ENCODE measurements at places on chromosomes 6 and 20.

GRCh38 chr6:133595111-133595761 is 293.7 kb upstream of the TCF21 start:
- no peak for DNase-seq

- no peak for DNase-seq
Measured at GRCh38 chr6:158161566-158162254, 6.4 kb downstream of the SERAC1 start.

DNA sequence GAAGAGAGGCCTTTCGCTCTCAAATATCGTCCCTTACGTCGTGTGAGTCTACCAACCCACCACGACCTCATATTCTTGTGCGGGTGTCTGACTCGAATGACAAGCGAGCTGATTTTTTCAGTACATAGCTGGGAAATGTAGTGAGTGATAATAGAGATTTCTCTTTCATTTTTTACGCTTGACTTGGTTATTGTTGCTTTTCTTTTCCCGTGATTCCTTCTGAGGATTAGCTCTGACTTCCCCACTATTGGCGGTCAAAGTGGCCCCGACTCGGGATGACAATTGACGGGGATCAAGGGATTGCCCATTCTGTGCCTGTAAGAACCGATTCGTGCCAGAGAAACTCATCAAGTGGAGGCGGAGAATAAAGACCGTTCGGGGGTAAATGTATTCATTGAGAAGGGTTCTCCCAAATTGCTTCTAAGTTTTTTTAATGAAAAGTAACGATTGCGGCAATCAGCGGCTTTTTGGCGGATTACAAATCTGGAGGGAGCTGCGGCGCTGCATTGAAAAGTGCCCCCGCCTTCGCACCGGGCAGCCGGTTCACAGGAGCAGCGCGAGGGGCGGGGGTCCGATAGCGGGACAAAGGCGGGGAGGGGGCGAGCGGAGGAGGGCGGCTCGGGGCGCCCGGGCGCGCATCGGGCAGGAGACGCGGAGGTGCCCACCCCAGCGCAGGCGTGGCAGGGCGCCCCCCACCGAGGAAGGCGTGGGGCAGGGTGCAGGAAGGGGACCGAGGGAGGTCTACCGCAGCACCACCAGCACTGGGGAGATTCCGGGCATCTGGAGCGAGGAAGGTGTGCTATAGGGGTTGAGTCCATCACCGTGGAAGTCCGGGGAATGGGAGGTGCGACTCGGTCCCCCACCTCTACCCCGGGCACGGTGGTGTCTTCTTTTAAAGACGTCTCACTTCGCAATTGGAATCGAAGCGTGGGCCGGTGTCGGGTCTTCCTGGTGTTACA is 44.5 kb upstream of the OSTM1 start:
- no peak for DNase-seq

GRCh38 chr6:161226009-161226964 is 47.6 kb downstream of the AGPAT4 start:
- no peak for DNase-seq

DNA sequence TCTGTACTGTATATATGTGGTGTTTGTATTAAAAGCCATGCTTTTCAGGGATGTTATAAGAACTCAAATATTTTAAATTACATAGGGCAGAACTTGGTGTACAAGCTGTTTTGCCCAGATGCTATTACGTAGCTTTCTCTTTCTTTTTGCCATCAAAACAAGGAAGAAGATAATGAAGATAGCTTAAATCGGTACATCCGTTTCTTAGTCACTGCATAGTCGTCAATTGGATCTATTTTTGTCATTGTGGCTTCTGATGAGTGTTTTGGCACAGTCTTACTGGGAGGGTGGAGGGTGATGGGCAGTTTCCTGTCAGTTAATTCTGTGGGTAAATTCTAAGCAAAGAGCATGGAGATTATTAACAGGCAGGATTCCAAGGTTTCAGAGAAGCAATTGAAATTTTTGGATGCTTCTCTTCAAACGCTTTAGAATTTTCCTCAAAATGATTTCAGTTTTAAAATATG is 649.1 kb upstream of the GJE1 start:
- no peak for DNase-seq

- DNase-seq = no peak
Measured at GRCh38 chr6:157672726-157673412, 150.2 kb upstream of the SNX9 start.

- DNase-seq = no peak
Measured at GRCh38 chr6:26086211-26086610, 1.0 kb upstream of the HFE start.

GRCh38 chr20:41482647-41483552 is 116.3 kb upstream of the EMILIN3 start:
- DNase-seq = no peak

DNA sequence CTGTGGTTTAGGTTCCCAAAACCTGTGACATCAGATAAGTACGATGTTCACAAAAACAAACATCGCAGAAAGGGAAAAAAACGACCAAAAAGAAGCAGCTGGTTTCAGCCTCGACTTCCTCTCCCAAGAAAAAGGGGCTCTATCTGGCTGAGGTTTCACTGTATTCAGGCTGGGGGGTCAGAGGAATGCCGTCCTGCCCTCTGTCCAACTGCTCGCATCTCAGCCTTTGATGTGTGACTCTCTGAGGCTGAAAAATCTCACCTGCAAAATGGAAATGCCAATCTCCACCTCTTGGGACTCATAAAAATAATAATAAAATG is 123.6 kb upstream of the PTPN1 start:
- DNase-seq = no peak

GRCh38 chr20:13312300-13312699 is 91.2 kb downstream of the ISM1 start:
- no peak for DNase-seq

- no peak for DNase-seq
Measured at GRCh38 chr6:148497257-148497656, 154.6 kb downstream of the SASH1 start.

- DNase-seq = no peak
Measured at GRCh38 chr20:19448632-19449031, 236.2 kb downstream of the SLC24A3 start.

GRCh38 chr6:96760153-96760687 is 77.1 kb downstream of the GPR63 start:
- no peak for DNase-seq

DNA sequence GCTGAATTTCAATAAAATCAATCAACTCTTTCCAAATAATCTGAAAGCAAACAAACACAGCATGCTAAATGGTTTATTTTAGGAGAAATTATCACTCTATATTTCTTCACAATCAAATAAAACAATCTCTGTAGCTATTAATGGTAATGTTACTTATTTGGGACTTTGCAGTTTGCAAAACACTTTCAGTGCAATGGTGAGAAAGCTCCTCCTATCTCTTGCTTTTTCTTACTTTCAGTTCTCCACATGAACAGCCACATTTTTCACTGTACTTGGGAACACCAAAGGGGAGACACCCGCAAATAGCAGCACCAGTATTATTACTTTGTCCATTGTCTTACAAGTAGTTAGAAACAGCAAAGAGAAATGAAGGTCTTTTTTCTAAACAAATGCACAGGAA is 92.4 kb downstream of the DST start:
- no peak for DNase-seq

DNA sequence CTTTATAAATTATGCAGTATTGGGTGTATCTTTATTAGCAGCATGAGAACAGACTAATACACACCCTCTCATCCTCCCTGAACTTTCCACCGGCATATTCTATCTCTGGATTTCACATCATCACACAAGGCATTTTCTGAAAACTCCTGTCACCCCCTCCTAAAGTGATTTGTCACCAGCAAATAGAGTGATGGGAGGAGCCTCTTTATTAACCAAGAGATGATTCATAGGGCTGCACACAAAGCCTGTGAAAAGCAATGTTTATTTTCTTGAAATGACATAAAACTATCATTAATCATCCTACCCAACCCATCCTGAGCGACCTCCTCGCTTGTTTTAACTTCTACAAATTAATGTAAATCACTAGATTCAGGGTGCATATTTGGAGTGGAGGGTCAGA is 394.7 kb upstream of the SULF2 start:
- DNase-seq = no peak

- no peak for DNase-seq
Measured at GRCh38 chr6:160951187-160952030, 40.2 kb upstream of the MAP3K4 start.

GRCh38 chr6:30196376-30196775 is 16.8 kb downstream of the TRIM26 start:
- no peak for DNase-seq

- DNase-seq = no peak
Measured at GRCh38 chr6:34839666-34840352, 47.9 kb downstream of the BLTP3A start.

- no peak for DNase-seq
Measured at GRCh38 chr6:111838749-111839484, 34.3 kb downstream of the FYN start.

GRCh38 chr6:108809211-108809610 is 39.0 kb upstream of the ARMC2 start:
- DNase-seq = no peak

DNA sequence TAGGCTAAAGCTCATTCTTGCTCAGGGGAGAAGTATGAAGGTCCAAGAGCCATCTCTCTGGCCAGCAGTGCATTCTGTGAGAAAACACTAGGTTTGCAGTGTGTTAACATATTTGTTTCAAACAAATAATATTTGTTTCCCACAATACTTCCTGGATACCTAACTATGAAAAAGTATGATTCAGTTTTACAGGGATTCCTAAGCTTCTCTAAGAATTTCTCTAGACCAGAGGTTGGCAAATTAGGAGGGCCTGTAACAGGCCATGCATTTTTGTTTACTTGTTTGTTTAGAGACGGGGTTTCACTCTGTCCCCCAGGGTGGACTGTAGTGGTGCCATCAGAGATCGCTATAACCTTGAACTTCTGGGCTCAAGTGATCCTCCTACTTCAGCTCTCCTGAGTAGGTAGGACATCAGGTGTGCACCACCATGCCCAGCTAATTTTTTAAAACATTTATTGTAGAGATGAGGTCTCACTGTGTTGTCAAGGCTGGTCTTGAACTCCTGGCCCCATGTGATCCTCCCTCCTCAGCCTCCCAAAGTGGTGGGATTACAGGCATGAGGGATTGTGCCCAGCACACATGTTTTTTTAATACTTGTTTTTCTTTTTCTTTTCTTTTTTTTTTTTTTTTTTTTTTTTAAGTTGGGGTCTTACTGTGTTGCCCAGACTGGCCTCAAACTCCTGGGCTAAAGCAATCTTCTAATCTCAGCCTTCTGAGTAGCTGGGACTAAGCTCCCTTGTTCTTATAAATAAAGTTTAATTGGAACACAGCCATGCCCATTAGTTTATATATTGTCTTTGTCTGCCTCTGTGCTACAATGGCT is 71.7 kb downstream of the ADGRG6 start:
- DNase-seq = no peak

GRCh38 chr6:70072540-70073179 is 206.3 kb downstream of the COL19A1 start:
- DNase-seq = no peak

DNA sequence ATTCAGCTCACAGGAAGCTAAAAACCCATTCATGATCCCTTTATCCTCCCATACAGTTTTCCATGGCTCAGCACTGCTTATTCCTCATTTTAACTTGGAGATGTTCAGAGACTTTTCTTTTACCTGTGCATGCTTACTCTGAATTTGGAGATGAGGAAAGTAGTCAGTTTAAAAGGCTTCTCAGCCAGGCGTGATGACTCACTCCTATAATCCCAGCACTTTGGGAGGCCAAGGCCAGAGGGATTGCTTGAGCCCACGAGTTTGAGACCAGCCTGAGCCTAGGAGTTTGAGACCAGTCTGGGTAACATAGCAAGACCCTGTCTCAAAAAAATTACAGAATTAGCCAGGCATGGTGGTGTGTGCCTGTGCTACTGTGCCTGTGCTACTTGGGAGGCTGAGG is 30.3 kb upstream of the TMEM217 start:
- DNase-seq = no peak

DNA sequence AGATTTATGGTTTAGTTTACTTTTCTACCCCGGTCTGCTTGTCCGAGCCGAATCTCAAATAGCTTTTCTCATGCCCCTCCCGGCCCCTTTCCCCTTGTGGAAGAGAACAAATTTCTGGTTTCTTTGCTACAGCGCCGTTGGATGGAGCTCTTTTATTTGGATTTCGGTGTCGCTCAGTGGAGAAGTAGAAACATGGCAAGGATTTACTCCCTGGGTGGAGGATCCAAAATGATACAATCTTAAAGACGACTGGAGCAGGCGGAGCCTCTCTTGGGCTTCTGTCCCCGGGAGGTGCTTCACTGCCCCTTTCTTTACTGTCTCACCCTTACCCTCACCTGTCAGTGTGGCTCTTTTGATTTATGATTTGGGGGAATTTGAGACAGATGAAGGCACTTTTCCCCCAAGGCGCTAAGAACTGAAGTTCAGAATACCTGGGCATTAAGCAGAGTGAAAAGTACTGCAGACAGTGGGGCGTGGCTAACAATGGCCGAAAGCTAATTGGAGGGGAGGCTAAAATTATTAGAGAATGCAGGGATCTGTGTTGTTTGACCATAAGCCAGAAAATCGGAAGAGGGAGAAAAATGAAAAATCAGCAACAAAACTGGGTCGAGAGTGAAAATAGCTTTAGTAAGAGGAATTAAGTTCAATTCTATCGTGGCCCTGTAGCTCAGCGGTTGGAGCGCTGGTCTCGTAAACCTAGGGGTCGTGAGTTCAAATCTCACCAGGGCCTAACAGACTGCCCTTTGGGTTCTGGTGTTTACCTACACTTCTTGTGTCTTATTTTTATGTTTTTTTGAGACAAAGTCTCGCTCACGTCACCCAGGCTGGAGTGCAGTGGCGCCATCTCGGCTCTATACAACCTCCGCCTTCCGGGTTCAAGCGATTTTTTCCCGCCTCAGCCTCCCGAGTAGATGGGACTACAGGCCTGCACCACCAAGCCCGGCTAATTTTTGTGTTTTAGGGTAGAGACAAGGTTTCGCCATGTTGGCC is 145.1 kb upstream of the ZNF184 start:
- DNase-seq = no peak

- no peak for DNase-seq
Measured at GRCh38 chr6:73610444-73611275, 43.1 kb downstream of the SLC17A5 start.

DNA sequence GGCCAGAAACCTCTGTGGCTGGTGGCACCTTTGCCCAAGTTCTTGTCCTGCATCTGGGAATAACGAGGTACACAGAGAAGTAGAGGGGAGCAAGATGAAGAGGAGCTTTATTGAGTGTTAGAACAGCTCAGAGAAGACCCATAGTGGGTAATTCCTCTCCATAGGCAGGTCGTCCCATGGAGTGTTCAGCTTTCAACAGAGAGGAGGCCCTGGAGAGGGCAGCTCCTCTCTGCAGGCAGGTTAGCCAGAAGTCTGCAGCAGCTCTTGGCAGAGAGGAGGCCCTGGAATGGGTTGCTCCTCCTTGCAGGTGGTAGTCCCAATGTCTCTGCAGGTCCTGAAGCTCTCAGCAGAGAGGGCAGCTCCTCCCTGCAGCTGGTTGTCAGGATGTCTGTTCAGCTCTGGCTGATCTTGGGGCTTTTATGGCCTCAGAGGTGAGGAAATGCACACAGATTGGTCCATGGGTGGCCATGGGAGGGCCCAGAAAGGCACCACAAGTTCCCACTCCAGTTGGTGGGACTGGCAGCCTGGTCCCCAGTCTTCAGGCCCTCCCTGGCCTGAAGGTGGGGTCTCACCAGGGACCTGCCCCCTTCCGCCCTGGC is 89.0 kb downstream of the IPCEF1 start:
- DNase-seq = no peak

GRCh38 chr6:17281100-17281496 is at the start of gene RBM24:
Gene RBM24 (plus strand): TSS chr6:17281361. CDS start chr6:17281582, 221 bp downstream.
- DNase-seq = no peak

GRCh38 chr6:43826730-43827129 is 56.7 kb downstream of the VEGFA start:
- DNase-seq = no peak
